ENCODE measurements at places on chromosomes 3 and 15. TPM values are rescaled to one million over a fixed set of nuclear protein-coding genes. Genes with fewer than 3 reads are reported as not detected.
A peak's percentile ranks its signal among the peaks of the same experiment; 100 is the strongest.

Gene REC114
- total RNA-seq: not detected

Gene LSMEM2
- total RNA-seq: not detected

Gene ATP13A4
- total RNA-seq: 6.2 TPM

DNA sequence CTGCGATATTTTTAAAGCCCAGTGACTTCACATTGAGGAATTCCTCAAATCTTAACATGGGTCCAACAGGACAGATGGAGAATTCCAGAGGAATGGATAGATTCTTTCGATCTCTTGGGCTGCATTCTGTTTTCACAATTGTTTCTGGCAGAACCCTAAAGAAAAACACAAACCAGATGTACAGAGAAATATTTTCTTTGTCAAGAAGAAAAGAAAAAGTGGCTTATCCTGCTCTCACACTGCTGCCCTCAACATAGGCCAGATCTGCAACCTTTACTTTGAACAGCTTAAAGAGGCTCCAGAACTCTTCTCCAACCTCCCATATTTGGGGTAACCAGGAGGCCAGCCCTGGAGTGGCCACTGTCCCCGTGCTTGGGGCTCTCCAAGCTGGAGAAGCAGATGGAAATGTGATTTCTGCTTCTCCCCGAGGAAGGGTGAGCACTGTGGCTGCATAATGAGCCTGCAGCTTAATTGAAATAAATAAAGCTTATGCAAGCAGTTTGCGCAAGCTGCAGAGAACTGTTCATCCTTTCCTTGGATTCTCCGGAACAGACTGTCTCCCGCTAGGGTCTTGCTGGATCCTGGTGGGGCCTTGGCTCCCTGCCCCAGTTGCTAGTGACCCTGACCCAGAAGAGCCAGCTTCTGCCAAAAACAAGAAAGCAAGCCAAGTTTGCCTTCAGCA is 453.2 kb upstream of the PROK2 start:
- no peak for DNase-seq
- no peak overlapping the region for H3K4me3 ChIP-seq
- H3K27me3 ChIP-seq: no peaks in the 10 kb centered on the region
- no peaks in the 10 kb centered on the region for H3K4me1 ChIP-seq
- no peak overlapping the region for H3K27ac ChIP-seq

DNA sequence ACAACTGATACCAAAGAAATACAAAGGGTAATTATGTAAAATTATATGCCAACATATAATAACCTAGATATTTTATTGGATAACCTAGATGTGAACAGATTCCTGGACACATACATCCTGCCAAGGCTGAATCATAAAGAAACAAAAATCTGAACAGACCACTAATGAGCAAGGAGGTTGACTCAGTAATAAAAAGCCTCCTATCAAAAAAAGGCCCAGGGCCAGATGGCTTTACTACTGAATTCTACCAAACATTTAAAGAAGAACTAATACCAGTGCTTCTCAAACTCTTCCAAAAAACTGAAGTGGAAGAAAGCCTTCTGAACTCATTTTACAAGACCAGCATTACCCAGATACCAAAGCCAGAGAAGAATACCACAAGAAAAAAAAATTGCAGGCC is 32.4 kb downstream of the THBS1 start:
- H3K27ac ChIP-seq: no peak overlapping the region
- DNase-seq: no peak
- no peaks in the 10 kb centered on the region for H3K36me3 ChIP-seq

GRCh38 chr15:92883163-92883875 is 16.8 kb upstream of the CHD2 start:
- DNase-seq: no peak
- peaks cover 5% of the 10 kb centered on the region for H3K4me1 ChIP-seq
- H3K4me3 ChIP-seq: peak overlapping the region; percentile 98
- peak overlapping the region; percentile 100 for H3K27ac ChIP-seq
- H3K36me3 ChIP-seq: no peaks in the 10 kb centered on the region
- H3K27me3 ChIP-seq: no peaks in the 10 kb centered on the region

GRCh38 chr3:31423482-31423881 is 109.2 kb upstream of the STT3B start:
- H3K36me3 ChIP-seq: no peaks in the 10 kb centered on the region
- DNase-seq: no peak
- no peaks in the 10 kb centered on the region for H3K27me3 ChIP-seq
- no peaks in the 10 kb centered on the region for H3K4me1 ChIP-seq
- H3K27ac ChIP-seq: no peak overlapping the region
- no peak overlapping the region for H3K4me3 ChIP-seq

- no peaks in the 10 kb centered on the region for H3K36me3 ChIP-seq
- no peak for DNase-seq
- H3K27ac ChIP-seq: peak overlapping the region; percentile 76
- H3K4me1 ChIP-seq: no peaks in the 10 kb centered on the region
Observed at GRCh38 chr3:37537914-37538691, 323.6 kb upstream of the CTDSPL start.

DNA sequence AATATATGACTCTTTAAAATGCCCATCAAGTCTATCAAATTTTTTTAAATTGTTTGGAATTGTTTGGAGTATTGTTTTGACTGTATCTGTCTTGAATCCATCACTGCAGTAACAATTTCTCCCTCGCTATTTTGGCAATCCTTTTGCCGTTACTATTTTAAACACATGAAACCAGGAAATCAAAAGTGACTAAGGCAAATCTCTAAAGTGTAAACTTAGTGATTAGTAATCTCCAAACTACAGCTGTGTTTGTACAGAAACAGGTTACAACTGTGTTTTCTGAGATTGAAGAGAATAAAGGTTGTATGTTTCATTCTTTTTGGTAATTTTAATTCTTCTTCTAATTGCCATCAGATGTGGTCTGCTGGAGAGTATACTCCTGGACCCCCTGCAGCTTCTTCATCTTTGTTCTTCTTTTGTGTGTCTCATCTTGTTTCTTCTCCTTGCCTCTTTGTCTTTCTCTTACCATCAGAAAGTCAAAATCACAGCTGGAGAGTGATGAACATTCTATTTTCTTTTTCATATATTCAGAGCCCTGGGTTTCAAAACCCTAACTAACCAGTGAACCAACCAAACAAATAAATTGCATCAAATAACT is 465.4 kb downstream of the RBMS3 start:
- H3K4me1 ChIP-seq: no peaks in the 10 kb centered on the region
- H3K27me3 ChIP-seq: no peaks in the 10 kb centered on the region
- no peak for DNase-seq
- H3K4me3 ChIP-seq: no peak overlapping the region
- H3K36me3 ChIP-seq: no peaks in the 10 kb centered on the region

Data from breast epithelium (tissue), 4 donors.